GM18507 (cell line): ENCODE measurements at places on chromosomes 2 and 18.
A peak's percentile ranks its signal among the peaks of the same experiment; 100 is the strongest.

DNA sequence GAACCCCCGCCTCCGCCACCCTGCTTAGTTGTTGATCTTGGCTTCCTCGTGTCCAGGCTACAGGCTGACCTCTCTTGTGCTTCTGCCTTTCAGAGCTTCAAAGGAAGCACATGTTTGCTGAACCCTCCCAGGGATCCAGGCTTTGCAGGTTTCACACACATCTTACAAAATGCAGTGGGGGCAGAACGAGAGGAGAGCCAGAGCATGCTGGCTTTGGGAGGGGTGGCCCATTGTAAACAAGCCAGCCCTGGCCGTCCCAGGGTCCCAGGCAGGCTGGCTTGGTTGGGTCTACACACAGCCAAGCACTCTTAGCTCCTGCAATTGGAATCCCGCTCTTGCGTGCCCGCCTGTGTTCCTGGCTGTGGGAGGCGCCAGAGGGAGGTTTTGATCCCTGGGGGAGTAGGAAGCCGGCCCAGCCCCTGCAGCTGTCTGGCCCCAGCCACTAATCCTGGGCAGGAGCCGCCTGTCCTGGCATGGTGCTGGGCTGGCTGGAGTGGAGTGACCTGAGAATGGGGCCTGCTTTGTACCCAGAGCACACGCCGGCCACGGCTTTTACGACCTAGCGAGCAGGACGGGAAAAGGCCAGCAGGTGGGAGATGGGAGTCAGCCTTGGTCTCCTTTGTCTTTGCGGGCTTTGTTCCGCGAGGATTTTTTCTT, 53.9 kb downstream of the SH3BP4 start:
- no peak for DNase-seq

DNA sequence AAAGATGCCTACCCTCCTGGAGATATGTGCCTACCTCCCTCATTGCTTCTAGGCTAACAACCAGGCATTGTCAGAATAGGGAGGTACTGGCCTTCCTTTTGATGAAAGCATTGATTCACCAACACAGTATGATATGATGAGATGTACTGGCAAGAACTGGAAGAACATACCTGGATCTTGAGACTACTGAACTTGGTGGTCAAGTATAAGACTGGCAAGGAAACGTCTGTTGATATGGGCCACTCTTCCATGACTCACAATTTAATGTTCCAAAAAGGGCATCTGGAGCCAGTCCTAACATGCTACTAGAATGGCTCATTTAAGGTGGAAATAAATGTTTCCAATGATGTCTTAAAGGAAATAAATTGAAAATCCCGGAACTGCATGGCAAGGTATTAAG, 18.1 kb downstream of the DTNB start:
- DNase-seq, result no peak

- peak; percentile 26 for DNase-seq
Observed at GRCh38 chr2:108988796-108989713, at the start of gene EDAR. TSS of gene EDAR (minus strand) at chr2:108989220. CDS start at chr2:108931014, 58,206 bp downstream.

DNA sequence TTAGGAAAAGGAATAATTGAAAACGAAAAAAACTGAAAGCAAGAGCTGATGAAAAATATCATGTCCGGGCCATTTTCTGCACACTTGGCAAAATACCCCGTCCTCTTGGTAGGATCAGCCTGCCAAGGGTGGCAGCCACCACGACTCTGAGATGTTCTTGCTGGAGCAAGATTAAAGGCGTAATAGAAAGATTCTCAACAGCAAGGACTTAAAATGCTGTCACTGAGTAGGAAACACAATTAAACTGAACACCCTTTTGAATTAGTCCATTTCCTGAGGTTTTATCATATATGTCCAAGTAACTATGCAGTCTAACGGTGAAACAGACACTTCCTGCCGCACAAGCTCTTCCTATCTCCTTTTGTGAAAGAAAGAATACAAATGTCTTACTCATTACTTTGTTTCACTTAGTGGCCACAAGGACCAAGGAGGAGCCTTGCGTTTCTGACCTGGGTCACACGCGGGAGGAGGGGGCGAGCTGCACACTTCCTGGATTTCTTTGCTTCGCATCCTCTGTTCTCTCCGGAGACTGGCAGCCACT, 222.7 kb downstream of the PIEZO2 start:
- DNase-seq, result no peak

DNA sequence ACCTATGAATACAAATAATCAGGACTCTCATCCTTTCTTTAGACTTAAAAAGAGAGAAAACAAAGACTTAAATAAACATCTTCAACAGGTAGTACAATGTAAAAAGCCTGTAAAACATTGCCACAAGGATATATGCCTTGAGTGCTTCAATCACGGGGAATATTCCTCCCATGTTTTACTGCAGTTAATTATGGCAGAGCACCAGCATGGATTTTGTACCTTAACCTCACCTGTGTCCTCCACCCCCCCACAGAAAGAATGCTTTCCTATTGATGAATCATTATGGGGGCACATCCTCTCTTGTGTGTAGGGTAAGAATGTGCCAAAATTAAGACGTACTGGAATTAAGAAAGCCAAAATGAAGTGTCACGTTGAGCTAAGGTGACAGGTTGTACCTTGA, 189.9 kb upstream of the FOSL2 start:
- DNase-seq, result no peak

GRCh38 chr18:34694591-34695165, 15.4 kb upstream of the DTNA start:
- DNase-seq, result no peak

DNA sequence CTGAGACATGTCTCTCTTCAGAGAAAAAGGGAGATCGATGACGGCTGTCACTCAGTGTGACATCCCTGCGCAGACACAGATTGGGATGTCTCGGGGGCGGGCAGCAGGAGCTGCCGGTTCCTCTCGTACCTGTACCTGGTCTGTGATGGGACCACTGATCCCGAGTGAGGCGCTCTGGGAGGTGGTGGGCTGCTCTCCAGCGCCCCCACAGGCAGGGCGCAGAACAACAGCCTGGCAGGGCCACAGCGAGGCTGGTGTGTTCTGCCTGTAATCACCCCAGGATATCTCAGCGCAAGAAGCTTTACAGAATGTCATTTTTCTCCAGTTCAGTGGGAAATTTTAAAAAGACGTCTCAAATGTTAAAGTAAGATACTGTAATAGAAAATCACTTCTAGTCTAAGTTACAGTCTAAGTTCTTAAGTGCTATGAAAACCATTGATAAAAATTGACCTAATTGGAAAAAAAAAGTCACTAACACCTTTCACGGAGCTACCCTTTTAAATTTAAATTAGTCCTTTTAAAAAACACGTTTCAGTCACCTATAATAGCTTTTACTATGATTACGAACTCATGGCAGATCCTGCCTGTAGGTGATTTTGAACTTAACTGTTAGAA, 189.8 kb downstream of the SNTG2 start:
- peak; percentile 11 for DNase-seq

- no peak for DNase-seq
Observed at GRCh38 chr2:204115137-204116056, 178.8 kb downstream of the ICOS start.

DNA sequence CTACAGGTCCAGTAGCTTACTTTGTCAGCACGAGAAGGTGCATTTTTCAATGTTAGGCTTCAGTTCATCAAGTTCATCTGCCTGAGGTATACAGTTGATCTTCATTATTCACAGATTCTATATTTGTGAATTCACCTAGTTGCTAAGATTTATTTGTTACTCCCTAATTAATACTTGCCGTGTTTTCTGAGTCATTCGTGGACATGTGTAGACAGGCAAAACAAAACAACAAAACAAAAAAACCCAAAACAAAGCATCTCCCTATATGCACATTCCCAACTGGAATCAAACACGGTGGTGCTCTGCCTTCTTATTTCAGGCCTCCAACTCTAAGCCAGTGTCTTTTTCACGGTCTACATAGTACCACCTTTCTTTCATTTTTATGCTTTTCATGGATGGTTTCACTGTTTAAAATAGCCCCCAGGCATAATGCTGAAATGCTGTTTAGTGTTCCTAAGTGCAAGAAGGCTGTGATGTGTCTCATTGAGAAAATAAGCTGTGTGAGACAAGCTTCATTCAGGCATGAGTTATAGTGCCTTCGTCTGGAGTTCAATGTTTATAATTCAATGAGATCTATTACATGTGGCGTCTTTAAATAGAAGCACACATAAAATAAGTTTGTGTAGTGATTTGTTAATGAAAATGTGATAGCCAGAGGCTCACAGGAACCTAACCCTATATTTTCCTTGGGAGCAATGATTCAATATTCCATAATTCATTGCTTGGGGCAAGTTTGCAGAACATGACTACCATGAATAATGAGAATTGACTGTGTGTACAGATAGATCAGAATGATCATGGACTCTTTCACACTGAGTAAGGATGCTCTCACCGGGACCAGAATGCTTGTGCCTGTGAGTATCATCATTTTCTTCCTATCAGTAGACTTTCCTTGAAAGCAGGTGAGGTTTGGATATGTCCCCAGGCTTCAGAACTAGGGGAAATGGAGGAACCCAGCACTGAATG, 24.6 kb downstream of the ITGB6 start:
- DNase-seq, result no peak

GRCh38 chr2:152686321-152686720, 30.9 kb downstream of the PRPF40A start:
- no peak for DNase-seq

DNA sequence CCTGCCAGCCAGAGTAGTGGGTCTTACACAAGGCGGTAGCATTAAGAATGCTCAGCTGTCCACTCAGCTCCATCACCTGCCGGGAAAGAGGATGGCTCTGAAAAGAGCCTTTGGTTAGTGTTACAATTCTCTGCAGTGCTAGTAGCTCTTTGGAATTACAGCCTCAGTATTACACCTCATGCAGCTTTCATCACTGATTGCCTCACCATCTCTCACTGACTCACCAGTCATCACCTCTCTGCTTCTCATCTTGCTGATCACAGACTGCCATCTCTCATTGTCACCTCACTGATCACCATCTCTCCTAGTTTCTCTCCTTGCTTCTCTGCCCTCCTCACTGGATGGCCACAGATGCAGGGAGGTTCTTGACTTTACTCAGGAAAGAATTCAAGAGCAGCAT, 573.5 kb upstream of the SETBP1 start:
- DNase-seq, result no peak

- peak; percentile 20 for DNase-seq
Observed at GRCh38 chr2:71798266-71799012, 345.1 kb downstream of the DYSF start.

DNA sequence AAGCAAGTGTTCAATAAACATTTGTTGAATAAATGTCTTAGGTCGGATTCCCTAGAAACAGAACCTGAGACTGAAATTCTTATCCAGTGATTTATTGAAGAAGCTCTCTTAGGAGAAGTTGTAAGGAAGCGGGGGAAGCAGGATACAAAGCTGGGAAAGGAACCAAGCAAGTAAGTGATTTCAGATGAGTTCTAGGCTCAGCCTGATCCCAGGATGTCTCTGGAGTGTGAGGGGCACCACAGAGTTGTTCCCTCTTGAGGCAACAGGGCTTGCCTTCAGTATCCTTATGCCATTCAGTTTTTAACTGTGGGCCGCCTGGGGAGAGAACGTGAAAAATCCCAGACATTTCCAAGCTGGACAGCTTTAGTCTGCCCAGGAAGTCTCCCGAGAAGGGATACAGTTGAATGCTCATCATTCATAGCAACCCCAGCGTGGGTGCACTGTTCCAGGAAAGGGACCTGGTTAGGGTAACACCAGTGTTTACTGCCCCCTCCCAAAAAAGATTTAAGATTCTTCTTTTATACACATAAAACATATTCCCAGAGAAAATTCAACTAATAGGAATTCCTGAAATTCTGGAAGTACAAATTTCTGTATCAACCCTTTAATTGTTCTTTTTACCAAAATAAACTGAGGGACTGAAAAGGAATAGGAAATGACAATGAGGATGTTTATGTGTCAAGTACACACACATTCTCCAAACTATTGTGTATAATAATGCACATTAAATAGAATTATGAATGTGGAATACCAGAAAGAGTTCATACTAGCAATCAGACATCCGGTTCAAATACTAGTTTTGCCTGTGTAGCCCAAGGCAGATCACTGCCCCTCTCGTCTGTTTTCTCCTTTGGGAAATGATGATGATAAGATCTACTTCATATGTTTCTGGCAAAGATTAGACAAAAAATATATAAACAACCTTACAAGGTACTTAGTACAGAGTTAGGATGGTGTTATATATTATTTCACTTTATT, 592.1 kb upstream of the CDH2 start:
- DNase-seq, result no peak

- no peak for DNase-seq
Observed at GRCh38 chr2:20303966-20304365, 46.7 kb downstream of the PUM2 start.

DNA sequence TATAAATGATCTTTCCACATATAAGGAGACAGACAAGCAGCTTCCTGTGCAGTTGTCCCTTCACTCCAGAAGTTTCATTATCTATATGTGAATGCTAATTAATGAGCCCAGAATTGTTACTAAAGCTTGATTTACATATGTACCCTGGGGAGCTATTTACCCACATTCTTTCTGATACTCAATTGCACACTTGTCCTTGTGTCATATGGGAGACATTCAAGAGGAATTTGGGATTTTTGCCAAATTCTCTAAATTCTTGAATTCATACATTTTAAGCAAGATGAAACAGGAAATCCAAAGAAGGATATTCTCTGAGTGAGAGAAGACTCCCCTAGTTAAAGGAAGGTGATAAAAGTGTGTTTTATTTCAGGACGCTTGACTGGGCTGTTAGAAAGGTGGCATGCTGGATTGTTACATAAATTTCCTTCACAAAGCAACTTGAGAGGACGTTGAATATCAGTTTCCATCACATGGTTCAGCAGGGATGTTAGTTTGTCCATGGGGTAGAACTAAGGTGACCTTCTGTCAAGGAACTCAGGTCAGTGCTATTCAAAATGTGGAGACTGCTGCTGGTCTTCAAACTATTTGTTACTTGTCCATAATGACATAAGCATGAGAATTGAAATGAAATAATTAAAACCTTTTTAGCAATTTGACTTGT, 368.2 kb downstream of the IRS1 start:
- no peak for DNase-seq

GRCh38 chr18:47936952-47937351, 6.5 kb upstream of the SMAD2 start:
- DNase-seq, result no peak

DNA sequence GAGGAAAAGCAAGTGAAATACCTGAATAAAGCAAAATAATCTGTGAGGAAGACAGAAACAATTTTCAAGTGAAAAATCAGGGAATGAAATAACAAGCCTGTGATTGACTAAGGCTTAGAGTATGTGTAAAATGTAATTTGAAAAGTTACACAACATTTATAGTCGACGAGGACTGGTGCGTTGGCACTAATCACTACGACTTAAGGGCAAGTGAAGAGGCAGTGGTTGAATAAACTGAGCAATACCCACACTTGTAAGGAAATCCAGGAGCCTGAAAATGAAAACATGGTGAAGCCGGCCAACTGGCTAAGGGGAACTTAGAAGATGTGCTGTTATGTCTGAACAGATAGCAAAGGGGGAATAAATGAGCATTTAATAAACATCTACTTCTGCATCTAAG, 13.4 kb downstream of the DOK1 start:
- no peak for DNase-seq

- no peak for DNase-seq
Observed at GRCh38 chr18:49690312-49690711, 123.0 kb downstream of the ACAA2 start.

DNA sequence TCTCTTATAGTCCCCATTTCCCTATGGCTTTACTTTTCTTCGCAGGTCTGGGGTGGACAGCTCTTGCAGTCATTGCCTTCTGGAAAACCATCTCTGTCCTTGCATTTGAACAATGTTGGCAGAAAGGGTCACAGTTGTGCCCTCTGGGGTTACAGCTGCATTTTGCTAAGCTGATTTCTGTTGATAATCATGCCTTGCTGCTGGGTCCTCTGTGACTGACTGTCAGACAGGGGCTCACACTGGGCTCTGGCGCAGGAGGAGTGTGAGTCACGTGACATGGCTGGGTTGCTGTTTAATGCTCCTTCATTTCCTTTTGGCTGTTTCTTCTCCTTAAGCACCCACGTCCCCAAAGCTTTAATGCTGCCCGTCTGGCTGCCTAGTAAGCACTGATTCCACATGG, 196.6 kb upstream of the LHCGR start:
- no peak for DNase-seq
